NCI-H524 treated with DMSO at 0.1 percent for 48 hours (cell line): ENCODE measurements at places on chromosomes 12 and 14.

DNA sequence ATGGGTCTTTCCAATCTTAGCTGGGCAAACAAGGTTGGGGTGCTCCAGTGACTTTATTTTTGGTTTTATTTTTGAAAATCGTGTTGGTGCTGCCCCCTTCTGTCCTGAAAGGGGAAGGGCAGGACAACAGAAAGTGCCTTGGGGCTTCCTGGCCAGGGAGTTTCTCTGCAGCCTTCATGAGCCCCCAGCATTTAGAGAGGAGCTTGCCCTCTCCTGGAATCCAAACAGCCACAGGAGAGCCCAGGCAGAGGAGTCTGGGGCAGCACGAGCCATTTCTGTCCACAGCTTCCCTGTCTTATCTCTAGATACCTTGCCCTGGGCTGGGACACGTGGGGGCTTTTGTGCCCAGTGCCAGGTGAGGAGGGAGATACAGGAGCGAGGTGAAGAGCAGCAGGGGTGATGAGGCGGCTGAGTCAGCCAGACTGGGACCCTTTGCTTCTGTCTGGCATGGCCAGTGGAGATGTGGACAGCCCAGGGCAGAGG lies 4.4 kb upstream of the C1RL start:
- DNase-seq, result no peak

DNA sequence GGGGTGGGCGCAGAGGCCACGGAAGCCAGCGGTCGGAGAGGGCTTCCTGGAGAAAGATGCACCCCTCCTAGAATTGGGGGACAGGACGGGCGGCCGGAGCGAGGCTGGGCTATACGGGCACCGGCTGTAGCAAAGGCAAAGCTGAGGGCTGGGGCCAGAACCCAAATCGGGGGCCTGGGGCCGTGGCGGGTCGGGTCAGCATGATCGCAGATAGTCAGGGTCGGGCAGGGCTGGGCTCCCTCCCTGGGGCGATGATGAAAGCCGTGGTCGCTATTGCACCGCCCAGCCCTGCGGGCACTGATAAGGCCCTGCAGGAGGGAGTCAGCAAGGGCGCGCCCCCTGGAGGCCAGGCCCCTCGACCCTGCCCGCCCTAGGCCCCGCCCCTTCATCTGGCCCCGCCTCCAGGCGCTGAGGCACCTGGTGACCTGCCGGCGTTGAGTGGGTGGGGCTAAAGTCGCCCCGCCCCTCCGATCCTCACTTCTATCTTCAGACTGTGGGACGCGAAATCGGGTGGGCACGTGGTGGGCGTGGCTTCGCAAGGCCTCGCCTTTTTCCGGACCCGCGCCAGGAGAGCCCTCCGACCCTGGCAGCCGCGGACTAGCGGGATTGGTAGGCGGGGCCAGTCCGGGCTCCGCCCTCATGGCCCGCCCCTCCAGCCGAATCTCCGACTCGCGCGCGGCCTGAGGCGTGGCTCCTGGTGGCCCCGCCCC lies 419 bp upstream of the SH2B3 start:
- peak; percentile 37 for DNase-seq

- DNase-seq, result no peak
These were observed 12.8 kb upstream of the FBRSL1 start for GRCh38 chr12:132477017-132477702.

GRCh38 chr14:76486251-76486743 lies 110.4 kb downstream of the ESRRB start:
- peak; percentile 100 for DNase-seq

DNA sequence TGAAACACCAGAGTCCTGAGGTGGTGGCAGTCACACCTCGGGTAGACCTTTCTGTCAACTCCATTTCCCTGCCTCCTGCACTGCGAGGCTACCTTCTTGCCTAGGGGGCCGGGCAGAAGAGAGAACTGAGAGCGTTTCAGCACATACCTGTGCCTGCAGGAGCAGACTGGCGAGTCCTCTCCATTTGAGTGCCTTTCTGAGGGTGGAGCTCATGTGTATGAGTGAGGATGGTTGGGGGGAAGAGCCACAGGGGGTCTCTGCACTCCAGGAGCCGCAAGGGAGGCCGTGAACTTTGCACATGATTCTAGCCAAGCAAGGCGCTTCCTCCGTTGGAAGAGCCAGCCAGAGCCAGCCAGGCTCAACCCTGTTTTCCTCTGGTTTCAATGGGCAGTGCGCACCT lies 31.0 kb upstream of the CCND2 start:
- no peak for DNase-seq
